ENCODE measurements at places on chromosomes 3 and 15.

GRCh38 chr15:58409861-58410260, 21.9 kb upstream of the LIPC start:
- no peak for DNase-seq

GRCh38 chr3:106176734-106177133, 307.9 kb upstream of the CBLB start:
- DNase-seq = no peak

DNA sequence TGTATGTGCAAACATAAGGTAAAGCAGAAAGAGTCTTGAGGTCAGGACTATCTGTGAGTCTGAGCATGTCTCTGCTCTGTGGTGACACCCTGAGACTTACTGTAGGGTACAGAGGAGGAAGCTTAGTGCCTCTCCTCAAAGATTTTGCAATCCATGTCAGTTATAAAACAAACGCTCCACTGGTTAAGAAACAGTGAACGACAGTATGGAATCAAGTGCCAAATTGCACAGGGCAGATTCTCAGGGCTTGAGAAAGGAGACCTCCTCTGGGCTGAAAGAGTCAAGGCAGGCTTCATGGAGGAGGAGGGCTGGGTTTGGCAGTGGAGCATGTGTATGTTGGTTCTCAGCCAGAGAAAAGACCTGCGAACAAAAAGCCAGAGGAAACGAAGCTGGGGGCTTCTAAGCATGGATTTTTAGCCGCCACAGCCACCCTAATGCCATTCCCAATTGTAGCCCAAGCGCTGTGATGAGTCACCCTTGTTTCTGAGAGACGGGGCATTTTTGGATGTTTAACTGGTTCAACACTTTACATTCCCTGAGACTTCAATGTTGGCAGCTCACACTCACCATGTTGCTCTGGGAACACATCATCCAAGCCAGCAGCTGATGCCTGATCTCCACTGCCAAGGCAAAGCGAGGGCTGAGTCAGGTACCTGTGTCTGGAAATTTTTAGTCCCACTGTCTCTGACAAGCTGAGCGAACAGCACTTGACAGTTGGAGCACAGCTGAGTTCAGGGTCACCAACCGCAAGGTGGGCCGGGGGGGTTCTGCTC, 3.4 kb upstream of the DGKG start:
- no peak for DNase-seq

DNA sequence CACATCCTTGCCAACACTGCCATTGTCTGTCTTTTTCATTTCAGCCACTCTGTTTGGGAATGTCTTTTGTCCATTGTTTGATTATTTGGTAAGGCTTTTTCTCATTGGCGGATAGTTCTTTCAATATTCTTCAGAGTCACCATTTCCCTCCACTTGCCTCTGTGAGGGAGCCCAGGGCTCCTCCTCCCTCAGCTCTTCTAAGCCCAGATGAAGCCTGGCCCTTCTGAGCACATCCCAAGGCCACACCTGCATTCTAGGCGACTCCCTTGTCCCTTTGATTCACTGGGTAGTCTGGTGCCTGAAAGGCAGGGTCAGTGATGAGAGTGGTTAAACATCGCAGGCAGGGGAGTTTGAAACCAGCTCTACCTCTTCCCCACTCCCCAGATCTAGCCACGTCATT, 12.4 kb upstream of the LTF start:
- peak; percentile 19 for DNase-seq

DNA sequence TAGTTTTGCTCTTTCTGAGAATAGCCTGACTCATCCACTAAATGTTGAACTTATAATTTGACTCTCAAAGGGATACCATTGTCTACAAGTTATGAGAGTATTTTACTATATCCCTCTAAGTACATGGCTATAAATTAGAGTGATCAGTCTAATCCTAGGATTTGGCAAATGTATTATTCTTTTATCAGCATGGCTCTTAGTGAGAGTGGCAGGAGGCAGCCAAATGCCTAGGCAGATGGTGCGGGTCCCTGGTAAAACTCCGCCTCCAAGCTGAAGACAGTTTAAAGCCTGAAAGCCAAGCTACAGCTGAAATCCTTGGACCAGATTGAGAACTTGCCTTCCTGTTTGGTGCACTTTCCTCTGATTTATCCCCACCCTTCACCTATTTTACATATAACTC, 631.8 kb downstream of the SQOR start:
- no peak for DNase-seq
